Stomach (tissue), 19 donors: ENCODE measurements at places on chromosomes 1 and 21. TPM values are rescaled to one million over a fixed set of nuclear protein-coding genes. Genes with fewer than 3 reads are reported as not detected.

ZNF697 gene
- total RNA-seq = 1.2 TPM

CHRM3 gene
- 36.7 TPM for total RNA-seq

TRNP1 gene
- 35.0 TPM for total RNA-seq

DNASE2B gene
- total RNA-seq = not detected

OVAAL gene
- not detected for total RNA-seq

PPIE gene
- total RNA-seq = 206 TPM

AHDC1 gene
- 10.8 TPM for total RNA-seq

SH3D21 gene
- total RNA-seq = not detected

GJA5 gene
- total RNA-seq = under 0.01 TPM

BATF3 gene
- total RNA-seq = not detected

FALEC gene
- not detected for total RNA-seq

ATP1A2 gene
- 11.7 TPM for total RNA-seq

DHX9 gene
- 196 TPM for total RNA-seq
